Cortex of kidney (tissue), 1 donor: ENCODE measurements at places on chromosomes 2 and 18.

- DNase-seq, result no peak
Observed at GRCh38 chr2:67218056-67218455, 179.1 kb upstream of the ETAA1 start.

DNA sequence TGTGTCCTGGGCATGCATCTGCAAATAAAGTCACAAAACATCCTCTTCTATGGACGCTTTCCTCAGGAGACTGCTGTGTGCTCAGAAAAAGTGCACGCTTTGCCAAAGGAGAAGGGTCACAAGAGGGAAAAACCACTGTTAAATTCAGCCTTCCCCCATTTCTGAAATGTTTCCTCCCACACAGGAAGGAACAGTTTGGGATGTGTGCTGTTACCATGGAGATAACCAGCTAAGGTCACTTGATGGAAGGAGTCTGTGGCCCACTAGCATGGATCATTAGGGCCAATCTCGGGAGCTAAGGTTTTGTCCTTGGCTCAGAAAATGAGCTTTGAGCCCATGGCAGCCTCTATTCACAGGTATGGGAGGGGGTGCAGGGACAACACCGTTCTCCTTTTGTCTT, 5.6 kb downstream of the KCNE4 start:
- no peak for DNase-seq

DNA sequence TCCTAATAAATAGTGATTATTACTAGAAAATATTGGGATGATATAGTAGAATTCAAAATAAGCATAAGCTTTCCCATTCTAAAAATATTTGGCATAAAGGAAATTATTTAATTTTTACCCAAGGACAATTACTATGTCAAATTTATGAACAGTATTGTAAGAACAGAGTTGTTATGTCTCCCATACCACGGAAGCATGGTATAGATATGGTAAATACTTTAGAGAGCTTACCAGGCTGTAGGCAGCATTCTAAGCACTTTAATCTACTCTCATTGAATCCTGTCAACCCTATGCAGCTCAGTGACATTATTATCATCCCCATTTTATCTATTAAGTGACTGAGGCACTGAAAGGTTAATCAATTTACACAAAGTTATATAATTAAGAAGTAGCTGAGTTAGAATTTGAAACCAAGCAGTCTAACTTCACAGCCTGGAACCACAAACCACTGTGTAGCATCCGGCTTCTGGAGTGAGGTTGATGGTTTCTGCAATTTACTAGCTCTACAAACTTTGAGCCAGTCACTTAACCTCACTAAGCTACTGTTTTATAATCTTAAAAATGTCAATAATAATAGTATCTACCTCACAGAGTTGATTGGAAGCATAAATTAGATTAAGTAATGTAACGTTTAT, 323.7 kb downstream of the ARHGAP15 start:
- DNase-seq, result no peak

GRCh38 chr2:168683996-168684395, 118.4 kb upstream of the NOSTRIN start:
- DNase-seq, result no peak

DNA sequence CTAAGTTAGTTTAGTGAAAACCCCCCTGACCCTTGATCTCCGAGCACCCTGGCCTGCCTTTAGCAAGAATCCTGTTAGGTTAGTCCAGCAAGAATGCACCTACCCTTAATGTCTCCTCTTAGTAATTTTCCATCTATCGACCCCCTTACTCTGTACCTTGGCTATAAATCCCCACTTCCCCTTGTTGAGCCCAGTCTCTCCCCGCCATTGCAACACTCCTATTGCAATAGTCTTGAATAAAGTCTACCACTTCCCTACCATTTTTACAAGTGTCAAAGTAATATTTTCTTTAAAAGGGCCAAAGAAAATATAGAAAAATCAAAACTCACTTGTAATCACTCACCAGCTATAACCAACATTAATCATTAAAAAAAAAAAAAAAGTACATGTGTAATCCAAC, 4.2 kb upstream of the ZBTB7C start:
- no peak for DNase-seq

DNA sequence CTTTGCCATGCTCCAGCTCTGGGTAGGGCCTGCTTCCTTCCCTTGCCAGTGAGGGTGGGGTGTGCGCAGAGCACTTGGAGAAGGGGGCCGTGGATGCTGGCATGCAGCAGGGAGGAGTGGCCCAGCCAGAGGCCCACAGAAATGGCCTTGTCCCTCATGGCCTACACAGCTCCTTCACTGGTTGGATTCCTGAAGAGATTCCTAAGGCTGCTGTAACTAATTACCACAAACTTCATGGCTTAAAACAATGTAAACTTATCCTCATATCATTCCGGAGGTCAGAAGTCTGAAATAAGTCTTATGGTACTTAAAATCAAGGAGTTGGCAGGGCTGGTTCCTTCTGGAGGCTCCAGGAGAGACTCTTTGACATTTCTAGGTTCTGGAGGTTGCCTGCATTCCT, 195.2 kb downstream of the GLI2 start:
- DNase-seq, result no peak

GRCh38 chr2:84846041-84846663, 34.7 kb downstream of the TRABD2A start:
- no peak for DNase-seq

DNA sequence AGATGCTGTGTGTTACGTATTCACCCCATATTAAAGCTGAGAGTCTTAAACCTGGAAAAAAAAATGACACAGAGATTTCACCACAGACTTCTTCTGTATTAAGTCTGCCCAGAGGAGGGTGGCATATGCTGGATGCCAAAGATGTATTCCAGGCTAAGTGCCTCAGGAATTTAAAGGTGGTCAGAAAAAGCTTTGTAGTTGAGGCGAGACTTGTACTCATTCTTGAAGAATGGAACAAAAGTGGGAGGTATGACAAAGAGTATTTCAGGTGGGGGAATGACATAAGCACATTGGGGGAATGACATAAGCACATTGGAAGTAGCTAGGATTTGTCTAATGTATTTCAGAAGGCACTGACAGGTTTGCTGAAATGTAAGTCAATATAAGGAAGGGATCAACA, 98.6 kb downstream of the BABAM2 start:
- no peak for DNase-seq

GRCh38 chr2:225471039-225471438, 71.5 kb downstream of the NYAP2 start:
- no peak for DNase-seq

DNA sequence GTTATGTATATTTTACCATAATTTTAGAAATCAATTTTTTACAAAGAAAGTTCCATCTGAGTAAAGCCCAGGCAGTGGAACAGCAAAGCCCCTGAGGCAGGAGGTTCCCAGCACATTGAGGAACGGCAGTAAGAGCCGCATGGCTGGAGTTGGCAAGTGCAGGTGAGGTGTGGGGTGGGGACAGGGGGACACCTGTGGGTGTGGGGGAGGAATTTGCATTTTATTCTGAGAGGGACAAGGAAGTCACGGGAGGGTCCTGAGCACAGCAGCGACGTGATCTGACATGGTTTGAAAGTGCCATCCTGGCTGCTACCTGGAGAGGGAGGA, 16.1 kb upstream of the ADI1 start:
- DNase-seq, result no peak

GRCh38 chr2:192044496-192044895, 150.2 kb downstream of the TMEFF2 start:
- no peak for DNase-seq

GRCh38 chr2:104504331-104505073, 349.4 kb upstream of the POU3F3 start:
- DNase-seq, result no peak

GRCh38 chr2:211328126-211328525, 771.7 kb downstream of the CPS1 start:
- no peak for DNase-seq

DNA sequence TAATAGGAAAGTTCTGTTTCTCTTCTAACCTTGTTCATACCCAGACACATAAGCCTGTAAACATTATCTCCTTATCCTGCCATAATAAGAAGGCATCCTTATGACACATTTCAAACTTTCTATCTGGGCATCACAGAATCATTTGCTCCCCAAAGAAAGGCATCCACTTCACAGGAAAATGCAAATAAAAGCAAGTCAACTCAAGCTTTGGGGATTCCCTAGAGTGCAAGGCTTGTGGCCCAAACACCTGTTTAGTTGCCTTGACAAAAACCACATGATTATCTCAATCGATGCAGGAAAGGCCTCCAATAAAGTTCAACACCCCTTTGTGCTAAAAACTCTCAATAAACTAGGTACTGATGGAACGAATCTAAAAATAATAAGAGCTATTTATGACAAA, 195.7 kb upstream of the GALNT5 start:
- DNase-seq, result no peak

- no peak for DNase-seq
Observed at GRCh38 chr2:147373800-147374422, 470.9 kb upstream of the ACVR2A start.

- no peak for DNase-seq
Observed at GRCh38 chr2:105186967-105187498, 54.5 kb upstream of the GPR45 start.

GRCh38 chr2:219304223-219304622, 5.0 kb downstream of the PTPRN start:
- DNase-seq, result no peak

GRCh38 chr2:200369886-200370285, 63.4 kb downstream of the SPATS2L start:
- no peak for DNase-seq

- no peak for DNase-seq
Observed at GRCh38 chr2:72718876-72719275, 107.0 kb downstream of the EXOC6B start.

DNA sequence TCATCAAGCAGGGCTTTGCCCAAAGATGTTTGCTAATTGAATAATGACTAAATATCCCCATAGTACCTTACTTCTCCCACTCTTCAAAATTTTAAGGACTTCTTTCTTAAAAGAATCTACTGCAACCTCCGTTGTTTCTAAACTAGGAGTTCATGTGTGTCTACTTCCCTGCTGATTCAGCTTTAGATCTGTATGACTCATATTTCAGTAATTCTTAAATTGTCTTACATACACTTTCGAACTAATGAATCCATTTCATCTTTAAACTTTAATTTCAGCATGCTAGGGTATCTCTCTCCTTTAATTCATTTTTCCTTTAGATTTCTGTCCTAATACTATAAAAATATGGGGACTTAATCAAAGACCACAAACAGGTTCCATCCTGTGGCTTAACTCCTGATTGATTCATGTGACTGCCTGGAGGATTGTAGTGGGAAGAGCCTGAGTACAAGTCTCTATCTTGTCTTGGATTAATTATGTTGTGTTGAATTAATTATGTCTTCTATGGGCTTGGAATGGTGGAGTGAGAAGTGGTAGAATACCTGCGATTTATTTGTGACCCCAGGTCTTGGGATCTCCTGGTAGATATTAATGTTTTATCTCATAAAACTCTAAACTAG, 24.9 kb upstream of the COL5A2 start:
- DNase-seq, result no peak

DNA sequence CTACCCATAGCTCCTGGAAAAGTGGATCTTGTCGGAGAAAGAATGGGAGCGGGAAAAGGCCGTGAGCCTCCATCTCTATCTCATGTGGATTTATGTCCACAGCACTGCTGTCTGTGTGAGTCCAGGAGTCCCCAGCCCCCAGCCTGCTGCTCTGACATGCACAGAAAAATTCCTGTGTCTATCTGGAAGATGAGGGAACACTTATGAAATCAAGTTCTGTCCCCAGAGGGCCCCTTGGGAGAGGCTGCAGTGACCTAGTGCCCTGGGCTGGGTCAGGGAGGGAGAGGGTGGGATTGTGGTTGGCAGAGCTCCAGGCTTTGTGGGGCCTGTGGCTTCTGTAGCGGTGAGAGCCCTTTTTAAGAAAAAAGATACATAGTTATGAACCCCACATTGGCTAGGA, 37.6 kb downstream of the HJURP start:
- DNase-seq, result no peak

- no peak for DNase-seq
Observed at GRCh38 chr2:182649316-182649715, 66.7 kb upstream of the DNAJC10 start.

DNA sequence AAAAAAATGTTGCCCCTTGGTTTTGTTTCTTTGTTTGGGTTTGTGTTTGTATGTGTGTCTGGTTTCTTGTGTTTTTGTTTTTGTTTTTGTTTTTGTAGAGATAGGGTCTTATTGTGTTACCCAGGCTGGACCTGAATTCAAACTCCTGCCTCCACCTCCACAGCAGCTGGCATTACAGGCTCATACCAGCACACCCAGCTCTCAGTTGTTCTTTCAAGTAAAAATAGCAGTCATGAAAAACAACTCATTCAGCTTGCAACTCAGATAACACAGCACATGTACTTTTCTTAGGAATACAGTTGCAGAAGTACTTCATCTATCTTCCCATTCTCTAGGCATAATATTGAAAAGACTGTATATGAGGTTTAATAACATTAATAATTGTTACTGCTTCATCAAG, 37.0 kb downstream of the ZC3H8 start:
- DNase-seq, result no peak

- no peak for DNase-seq
Observed at GRCh38 chr2:16745466-16745865, 79.8 kb upstream of the CYRIA start.

DNA sequence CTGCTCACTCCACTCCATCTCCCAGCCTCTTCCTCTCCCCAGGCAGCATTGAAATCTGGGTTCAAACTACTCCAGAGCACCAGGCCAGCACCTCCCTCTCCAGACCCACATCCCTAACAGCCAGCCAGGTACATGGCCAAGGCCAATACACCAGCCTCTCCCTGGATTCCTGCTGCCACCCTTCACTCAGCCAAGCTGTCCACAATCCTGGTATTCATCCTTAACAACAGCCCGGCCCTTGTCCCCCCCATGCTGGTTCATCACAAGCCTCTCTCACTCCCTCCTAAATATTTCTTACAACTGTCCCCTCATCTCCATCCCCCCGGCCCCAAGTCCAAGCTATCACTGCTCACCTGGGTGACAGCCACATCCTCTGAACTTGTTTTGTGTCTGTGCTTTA, 129.9 kb upstream of the HAAO start:
- no peak for DNase-seq

DNA sequence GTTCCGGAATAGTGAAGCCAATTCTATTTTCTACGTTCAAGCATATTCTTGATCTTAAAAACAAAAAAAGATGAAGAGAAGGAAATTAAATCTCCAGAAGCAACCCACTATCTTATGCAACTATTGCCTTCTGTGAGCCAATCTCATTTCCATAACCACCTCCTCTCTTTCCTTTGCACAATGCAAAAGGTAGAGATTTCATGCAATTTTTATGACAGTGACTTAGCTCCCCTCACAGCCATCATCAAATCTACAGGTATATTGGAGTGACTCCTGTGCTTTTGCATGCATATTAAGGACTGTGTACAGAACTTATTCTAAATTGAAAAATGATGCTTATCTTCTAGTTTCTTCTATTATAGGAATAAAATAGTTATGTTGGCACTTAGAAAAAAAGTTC, 191.8 kb downstream of the DCC start:
- no peak for DNase-seq

DNA sequence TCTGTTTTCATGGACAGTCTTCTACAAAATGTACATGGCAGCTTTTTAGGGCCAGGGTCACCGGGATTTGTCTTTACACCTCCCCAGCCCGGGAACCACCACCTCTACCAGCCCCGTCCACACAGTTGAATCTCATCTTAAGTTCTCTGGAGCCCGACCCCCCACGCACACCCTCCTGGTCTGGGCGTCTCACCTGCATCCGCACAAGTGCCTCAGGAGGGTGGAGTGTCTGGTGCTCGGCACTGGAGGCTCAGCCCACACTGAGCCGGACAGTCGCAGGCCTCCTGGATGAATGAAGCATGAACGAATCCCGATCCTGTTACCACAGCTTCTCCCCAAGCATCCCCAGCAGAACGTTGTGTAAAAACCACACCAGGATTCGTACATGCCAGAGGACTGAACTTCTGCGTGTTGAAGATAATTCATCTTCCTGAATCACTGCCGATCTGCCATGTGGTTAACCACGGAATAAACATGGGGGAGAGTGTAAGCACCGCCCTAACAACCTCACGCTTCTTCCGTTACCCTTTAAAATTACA, 162.0 kb downstream of the RTP5 start:
- DNase-seq, result no peak
